ENCODE measurements at places on chromosomes 7 and 10.
A peak's percentile ranks its signal among the peaks of the same experiment; 100 is the strongest.

DNA sequence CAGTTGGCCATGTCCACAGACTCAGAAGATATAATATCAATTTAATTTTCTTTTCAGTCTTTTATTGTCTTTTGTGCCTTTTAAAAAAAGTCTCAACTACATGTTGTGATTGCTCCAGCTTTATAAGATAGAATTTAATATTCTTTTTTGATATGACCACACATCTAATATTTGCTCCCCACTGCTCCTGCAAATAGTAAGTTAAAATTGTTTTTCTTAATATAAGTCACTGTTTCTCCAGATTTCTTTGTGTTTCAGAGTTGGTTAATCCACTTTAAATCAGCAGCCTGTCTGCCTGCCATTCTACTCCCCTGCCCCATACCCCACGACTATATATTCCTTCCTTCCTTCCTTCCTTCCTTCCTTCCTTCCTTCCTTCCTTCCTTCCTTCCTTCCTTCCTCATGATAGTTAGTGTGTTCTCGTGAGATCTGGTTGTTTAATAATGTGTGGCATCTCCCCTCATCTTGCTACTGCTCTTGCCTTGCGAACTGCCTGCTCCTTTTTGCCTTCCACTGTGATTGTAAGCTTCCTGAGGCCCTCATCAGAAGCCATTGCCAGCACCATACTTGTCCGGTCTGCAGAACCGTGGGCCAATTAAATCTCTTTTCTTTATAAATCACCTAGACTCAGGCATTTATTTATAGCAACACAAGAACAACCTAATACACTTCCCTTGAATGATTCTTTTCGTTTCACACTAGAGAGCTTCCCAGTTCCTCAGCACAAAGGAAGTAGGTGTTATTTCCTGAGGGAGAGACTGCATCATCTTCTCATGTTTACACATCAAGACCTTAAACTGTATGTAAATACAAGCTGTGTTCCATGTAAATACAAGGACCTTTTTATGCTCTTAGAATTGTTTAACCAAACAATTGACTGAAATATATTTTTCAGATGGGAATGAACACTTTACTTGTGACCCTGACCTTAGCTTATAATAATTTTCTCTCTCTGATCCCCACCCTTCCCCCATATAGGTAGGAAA, 24.5 kb downstream of the TAS2R16 start:
- no peak for DNase-seq
- no peak overlapping the region for H3K4me3 ChIP-seq
- no peaks in the 10 kb centered on the region for H3K36me3 ChIP-seq
- H3K27ac ChIP-seq, result no peak overlapping the region

DNA sequence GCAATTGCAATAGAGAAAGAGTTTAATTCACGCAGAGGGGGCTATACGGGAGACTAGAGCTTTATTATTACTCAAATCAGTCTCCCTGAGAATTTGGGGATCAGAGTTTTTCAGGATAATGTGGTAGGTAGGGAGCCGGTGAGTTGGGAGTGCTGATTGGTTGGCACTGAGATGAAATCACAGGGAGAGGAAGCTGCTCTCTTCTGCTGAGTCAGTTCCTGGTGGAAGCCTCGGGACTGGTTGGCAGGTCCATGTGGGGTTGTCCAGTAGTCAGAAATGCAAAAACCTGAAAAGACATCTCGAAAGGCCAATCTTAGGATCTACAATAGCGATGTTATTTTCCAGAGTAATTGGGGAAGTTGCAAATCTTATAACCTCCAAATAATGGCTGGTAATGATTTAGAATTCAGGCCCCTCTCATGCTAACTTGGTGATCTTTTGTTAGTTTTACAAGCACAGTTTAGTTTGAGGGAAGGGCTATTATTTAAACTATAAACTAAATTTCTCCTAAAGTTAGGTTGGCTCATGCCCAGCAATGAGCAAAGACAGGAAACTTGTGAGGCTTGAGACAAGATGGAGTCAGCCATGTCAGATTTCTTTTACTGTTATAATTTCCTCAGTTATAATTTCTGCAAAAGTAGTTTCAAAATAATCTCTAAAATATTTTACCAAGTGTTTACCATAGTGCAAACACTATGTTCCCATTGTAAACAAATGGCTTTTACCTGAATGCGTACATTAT, 39.4 kb upstream of the SLC25A13 start:
- H3K27ac ChIP-seq, result no peak overlapping the region
- H3K4me1 ChIP-seq, result no peaks in the 10 kb centered on the region
- no peak overlapping the region for H3K4me3 ChIP-seq
- no peaks in the 10 kb centered on the region for H3K36me3 ChIP-seq
- H3K27me3 ChIP-seq, result no peaks in the 10 kb centered on the region
- DNase-seq, result no peak

GRCh38 chr10:30734901-30735300, 105.3 kb upstream of the LYZL2 start:
- H3K4me1 ChIP-seq, result no peaks in the 10 kb centered on the region
- H3K27ac ChIP-seq, result no peak overlapping the region
- no peaks in the 10 kb centered on the region for H3K36me3 ChIP-seq

- peaks cover 64% of the 10 kb centered on the region for H3K4me1 ChIP-seq
- H3K27me3 ChIP-seq, result no peaks in the 10 kb centered on the region
- no peak overlapping the region for H3K4me3 ChIP-seq
- H3K36me3 ChIP-seq, result no peaks in the 10 kb centered on the region
Measured at GRCh38 chr7:98254516-98254915, 2.5 kb upstream of the TECPR1 start.

GRCh38 chr7:28698840-28699239, 259.3 kb downstream of the TRIL start:
- no peak for DNase-seq
- H3K4me3 ChIP-seq, result no peak overlapping the region
- no peak overlapping the region for H3K27ac ChIP-seq
- H3K4me1 ChIP-seq, result peaks cover 19% of the 10 kb centered on the region
- no peaks in the 10 kb centered on the region for H3K36me3 ChIP-seq

- no peak overlapping the region for H3K27ac ChIP-seq
- no peaks in the 10 kb centered on the region for H3K27me3 ChIP-seq
- DNase-seq, result no peak
- H3K36me3 ChIP-seq, result no peaks in the 10 kb centered on the region
- no peaks in the 10 kb centered on the region for H3K4me1 ChIP-seq
- no peak overlapping the region for H3K4me3 ChIP-seq
Measured at GRCh38 chr10:128614802-128615553, 488.8 kb upstream of the MKI67 start.

DNA sequence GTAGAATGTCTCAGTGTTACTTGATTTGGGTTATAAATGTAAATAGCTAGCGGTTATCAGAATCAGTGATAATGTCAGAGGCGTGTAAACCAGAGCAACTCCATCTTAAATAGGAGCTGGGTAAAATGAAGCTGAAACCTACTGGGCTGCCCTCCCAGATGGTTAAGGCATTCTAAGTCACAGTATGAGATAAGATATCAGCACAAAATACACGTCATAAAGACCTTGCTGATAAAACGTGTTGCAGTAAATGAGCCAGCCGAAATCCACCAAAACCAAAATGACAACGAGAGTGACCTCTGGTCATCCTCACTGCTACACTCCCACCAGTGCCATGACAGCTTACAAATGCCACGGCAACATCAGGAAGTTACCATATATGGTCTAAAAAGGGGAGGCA, 172.3 kb downstream of the CHRM2 start:
- no peak overlapping the region for H3K27ac ChIP-seq
- DNase-seq, result no peak
- H3K4me1 ChIP-seq, result no peaks in the 10 kb centered on the region
- no peaks in the 10 kb centered on the region for H3K36me3 ChIP-seq
- no peak overlapping the region for H3K4me3 ChIP-seq

DNA sequence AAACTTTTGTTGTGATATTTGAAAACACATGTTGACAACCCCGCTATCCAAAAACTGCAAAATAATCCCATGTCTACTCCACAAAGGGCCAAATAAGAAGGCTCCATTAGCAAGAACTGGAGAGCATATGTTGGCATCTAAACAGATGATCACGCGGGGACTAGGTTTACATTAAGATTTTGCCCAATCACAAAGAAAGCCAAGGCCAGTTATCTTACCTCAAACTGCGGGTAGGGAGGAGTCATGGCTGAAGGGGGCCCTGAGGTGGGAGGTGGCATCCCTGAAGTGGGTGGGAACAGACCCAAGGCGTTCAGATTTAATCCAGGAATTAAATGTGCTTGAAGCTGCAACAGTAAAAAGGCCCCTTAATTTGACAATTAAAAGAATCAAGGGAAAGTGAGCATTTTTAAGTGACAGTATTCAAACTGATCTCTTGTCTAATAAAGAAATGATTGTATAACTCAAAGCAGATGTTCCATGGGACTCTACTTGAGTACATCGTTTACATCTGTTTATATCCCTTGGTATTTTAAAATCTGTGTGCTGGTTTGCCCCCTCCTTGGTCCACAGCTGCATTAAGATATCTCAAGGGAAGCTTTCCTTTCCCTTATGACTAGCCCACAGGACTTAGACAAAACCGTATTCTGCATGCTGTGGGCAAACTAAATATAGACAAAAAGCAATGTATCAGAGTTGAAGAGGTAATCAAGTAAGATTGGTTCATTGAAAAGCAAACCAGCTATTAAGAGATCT, 42.9 kb downstream of the MALSU1 start:
- H3K4me3 ChIP-seq, result no peak overlapping the region
- no peaks in the 10 kb centered on the region for H3K27me3 ChIP-seq
- no peak for DNase-seq
- H3K27ac ChIP-seq, result no peak overlapping the region
- H3K4me1 ChIP-seq, result peaks cover 7% of the 10 kb centered on the region

DNA sequence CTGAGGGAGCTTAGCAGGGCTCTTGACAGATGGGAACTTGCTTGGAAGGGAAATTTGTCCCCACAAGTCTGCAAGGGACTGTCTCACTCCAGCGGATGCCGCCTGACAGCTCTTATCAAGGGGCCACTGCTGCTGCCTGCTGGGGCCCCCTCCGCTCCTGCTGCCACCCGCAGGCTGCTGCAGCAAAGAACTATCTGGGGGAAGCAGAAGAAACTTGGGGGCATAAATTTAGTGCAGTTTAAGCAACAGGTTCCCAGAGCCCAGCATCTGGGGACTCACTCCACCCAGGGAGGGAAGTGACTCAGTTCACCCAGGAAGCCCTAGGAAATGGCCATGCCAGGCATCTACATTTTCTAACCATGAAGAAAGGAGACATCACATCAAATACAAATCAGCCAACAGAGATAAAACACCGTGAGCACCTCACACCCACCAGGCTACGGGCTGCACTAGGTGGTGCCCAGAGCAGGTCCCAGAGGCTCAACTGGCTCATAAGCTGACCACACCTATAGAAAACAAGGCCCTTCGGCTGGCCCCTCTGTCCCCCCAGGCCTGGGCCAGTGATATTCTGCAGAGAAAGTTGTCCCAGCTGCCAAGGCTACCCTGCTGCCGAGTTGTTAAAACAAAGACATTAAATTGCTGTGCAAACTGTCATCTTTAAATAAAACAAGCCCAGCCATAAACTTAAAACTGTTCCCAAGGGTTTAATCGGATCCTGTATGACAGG, 3.7 kb downstream of the RGS10 start:
- no peak overlapping the region for H3K27ac ChIP-seq
- H3K36me3 ChIP-seq, result no peaks in the 10 kb centered on the region
- H3K27me3 ChIP-seq, result no peaks in the 10 kb centered on the region
- H3K4me3 ChIP-seq, result no peak overlapping the region
- H3K4me1 ChIP-seq, result peaks cover 92% of the 10 kb centered on the region

GRCh38 chr10:86644794-86645445, 9.4 kb upstream of the OPN4 start:
- no peak overlapping the region for H3K27ac ChIP-seq
- no peaks in the 10 kb centered on the region for H3K36me3 ChIP-seq
- no peaks in the 10 kb centered on the region for H3K27me3 ChIP-seq
- H3K4me3 ChIP-seq, result no peak overlapping the region
- no peaks in the 10 kb centered on the region for H3K4me1 ChIP-seq
- peak; percentile 56 for DNase-seq

- H3K36me3 ChIP-seq, result no peaks in the 10 kb centered on the region
- H3K27ac ChIP-seq, result no peak overlapping the region
- DNase-seq, result no peak
- H3K4me3 ChIP-seq, result no peak overlapping the region
- no peaks in the 10 kb centered on the region for H3K27me3 ChIP-seq
- no peaks in the 10 kb centered on the region for H3K4me1 ChIP-seq
Measured at GRCh38 chr10:60760711-60761210, 17.5 kb upstream of the CDK1 start.

DNA sequence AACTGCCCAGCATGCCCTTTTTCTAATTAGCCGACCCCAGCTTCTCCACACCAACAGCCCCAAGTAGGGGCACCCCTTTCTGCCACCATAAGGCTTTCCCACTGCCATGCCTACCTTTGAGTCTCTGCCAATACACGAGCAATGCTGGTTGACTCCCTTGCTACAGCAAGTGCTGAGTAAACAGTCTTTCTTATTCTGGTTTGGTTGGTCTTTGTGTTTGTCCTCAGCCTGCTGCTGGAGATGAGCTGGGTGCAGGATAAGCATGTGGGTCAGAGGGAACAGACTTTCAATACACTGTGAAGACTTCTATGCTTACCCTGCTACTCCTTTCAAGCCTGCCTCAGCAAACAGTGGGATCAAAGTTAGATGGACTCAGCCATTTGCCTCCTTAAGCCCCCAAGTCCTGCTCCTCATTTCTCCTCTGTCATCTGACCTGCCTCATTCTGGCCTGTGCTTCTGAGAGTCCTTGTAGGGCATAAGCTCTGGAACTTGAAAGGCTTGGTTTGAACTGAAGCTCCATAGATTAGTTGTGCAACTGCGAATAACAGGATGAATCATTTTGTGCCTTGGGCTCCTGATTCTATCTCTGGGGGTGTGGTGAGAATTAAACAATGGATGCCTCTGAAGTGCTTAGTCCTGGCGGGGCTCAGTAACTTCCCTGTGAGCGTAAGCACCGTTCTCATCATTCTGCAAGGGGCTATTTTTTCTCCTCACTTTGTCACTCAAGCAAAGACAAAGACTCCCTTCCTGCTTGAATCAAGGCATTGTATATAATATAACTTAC, 533.8 kb upstream of the DPP6 start:
- H3K4me3 ChIP-seq, result no peak overlapping the region
- no peaks in the 10 kb centered on the region for H3K4me1 ChIP-seq
- H3K36me3 ChIP-seq, result no peaks in the 10 kb centered on the region
- H3K27me3 ChIP-seq, result no peaks in the 10 kb centered on the region
- H3K27ac ChIP-seq, result no peak overlapping the region
- no peak for DNase-seq

DNA sequence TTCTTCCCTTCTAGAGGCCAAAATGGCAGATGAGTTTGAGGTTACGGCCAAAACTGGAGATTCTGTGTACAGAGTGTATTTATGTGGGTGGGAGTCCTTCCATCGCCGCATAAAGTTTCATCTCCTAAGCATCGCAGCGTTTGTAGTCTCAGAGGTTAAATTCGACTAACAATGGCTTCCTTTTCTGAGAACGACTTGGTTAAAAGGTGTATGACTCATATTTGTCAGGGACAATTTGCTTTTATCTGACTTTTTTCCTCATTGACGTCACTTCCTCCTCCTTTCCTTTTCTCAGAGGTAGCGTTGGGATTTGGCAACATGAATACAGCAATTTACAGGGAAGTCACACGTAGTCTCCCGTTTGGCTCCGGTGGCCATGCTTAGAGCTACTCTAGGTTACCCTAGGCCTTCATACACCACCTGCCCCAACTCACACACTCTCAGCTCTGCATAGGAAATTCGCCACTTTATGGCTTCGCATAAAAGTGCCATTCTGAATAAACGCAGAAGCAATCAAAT, 37.6 kb upstream of the TCF7L2 start:
- no peaks in the 10 kb centered on the region for H3K27me3 ChIP-seq
- DNase-seq, result no peak
- H3K4me1 ChIP-seq, result no peaks in the 10 kb centered on the region
- no peaks in the 10 kb centered on the region for H3K36me3 ChIP-seq

GRCh38 chr10:64617085-64617484, 1095.9 kb downstream of the REEP3 start:
- DNase-seq, result no peak
- H3K4me3 ChIP-seq, result no peak overlapping the region
- no peaks in the 10 kb centered on the region for H3K36me3 ChIP-seq
- H3K27me3 ChIP-seq, result no peaks in the 10 kb centered on the region
- H3K4me1 ChIP-seq, result no peaks in the 10 kb centered on the region

Data from spleen (tissue), 13 donors.